ENCODE measurements at places on chromosomes 1 and 21.

GRCh38 chr1:10751160-10751559 is 45.3 kb downstream of the CASZ1 start:
- DNase-seq = no peak

DNA sequence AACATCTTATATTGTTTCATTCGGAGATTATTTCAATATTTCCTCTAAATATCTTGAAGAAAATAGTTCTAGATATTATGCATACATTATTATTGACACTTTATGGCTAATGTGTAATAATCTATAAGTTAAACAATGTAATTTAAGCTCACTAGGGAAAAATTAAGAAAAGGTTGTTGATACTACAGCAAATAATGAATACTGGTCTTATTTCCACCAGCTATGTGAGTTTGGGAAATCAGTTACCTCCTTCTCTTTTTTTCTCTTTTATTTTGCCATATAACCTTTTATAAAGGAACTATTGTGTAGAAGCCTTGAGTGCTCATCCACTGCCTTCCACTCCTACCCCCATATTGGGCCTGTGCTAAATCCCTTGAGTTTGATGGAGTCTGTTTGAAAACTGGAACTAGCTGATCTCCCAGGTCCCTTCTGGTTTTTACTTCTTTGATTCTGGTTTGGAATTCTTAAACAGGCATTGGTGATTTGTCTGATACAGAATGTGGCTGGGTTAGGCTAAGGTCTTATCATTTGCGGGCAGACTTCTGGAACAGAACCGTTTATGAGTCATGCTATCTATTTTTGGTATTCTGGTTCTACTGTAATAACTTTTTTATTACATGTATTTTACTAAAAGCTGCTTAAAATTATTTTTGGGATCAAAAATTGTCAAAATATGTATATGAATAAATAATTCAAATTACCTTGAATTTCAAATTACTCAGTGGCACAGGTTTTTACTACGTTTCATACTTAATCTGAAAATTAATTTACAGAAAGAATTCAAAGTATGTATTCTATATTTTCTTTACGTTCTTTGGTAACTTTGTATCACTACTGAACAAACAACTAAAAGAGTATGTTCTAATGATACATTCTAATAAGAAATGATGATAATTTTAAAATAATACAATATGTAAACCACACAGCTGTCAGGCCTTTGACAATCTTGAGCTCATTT is 5.0 kb upstream of the CDC14A start:
- no peak for DNase-seq

GRCh38 chr1:247467129-247467528 is 9.2 kb upstream of the OR2B11 start:
- DNase-seq = no peak

GRCh38 chr1:226782845-226783601 is 43.9 kb upstream of the ITPKB start:
- no peak for DNase-seq

Data from endothelial cell (in vitro differentiated cells).